ENCODE measurements at places on chromosomes 5 and 9. TPM values are rescaled to one million over a fixed set of nuclear protein-coding genes. Genes with fewer than 3 reads are reported as not detected.

The ABLIM3 gene
- total RNA-seq: 13.9 TPM

The LECT2 gene
- not detected for total RNA-seq

The WNT8A gene
- total RNA-seq: not detected

The PLK2 gene
- total RNA-seq: 400 TPM

The STPG3 gene
- not detected for total RNA-seq

The CTXN3 gene
- total RNA-seq: not detected

The PTPN3 gene
- total RNA-seq: 2.0 TPM

The QRFP gene
- not detected for total RNA-seq

GRCh38 chr5:161263191-161263590, 283.3 kb downstream of the GABRB2 start:
- no peak for DNase-seq

- DNase-seq: no peak
Measured at GRCh38 chr9:133769511-133770075, 31.4 kb upstream of the SARDH start.

DNA sequence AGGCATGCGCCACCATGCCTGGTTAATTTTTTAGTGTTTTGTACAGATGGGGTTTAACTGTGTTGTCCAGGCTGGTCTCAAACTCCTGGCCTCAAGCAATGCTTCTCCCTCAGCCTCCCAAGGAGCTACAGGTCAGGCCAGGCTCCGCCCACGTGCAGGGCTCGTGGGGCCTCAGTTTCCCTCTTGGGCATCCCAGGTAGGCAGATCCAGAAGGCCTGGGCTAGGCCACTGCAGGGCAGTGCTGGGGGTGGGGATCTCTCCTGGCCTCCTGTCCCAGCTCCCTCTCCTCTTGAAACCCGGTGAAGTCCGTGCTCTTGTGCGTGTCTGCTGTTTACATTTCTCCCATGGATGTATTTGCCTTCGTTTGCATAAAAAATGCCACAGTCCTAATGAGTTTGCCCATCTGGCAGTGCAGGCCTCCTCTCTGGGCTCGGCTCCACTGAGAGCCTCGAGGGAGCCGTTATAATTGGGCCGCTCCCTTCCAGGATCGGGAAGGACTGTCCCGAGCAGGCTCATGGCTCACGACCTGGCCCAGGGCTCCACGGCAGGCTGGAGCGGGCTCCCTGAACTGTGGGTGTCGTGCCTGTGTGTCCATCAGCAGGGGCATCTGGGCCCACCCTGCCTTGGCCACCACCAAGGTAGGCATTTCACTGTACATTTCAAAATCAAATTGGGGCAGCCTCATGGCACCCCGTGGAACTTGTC, 52.6 kb upstream of the RUFY1 start:
- DNase-seq: no peak

DNA sequence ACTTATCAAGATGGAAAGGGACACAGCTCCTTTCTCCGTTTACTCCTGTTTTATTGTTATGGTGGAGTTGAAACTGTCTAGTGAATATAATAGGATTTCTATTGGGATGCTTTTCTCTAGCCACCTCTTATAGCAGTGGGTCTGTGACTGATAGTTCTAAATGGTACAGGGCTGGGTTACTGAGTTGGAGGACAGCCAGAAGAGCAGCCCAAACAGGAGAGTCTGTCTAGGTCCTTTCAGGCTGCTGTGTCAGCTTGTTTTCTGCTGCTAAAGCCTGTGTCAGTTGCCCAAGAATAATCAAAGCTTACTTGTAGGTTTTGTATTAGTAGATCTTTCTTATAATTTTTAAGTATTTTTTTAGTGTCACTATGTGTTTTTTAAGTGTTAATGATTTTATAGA, 356.0 kb upstream of the SEMA6A start:
- no peak for DNase-seq

- DNase-seq: no peak
Measured at GRCh38 chr5:176677209-176677939, 30.1 kb downstream of the TSPAN17 start.

DNA sequence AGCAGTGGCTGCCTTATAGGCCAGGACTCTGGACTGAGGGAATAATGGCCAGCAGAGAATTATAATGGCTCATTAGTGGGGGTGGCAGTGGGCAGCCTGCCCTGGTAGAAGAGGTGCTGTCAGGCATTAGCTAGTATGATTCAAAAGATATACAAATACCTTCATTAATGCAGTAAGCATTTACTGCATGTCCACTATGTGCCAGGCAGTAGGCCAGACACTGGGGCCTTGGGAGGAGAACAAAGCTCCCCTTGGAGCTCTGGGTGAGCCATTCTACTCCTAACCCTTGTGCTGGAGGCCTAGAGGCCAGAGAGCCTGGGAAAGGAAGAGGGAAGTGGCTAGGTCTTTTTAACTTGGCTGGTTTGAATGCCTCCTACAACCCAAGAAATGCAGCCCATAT, 2.0 kb upstream of the GARNL3 start:
- no peak for DNase-seq

- peak; percentile 4 for DNase-seq
Measured at GRCh38 chr9:477193-477592, 262.5 kb downstream of the DOCK8 start.

GRCh38 chr9:83920469-83920926, 734 bp downstream of the KIF27 start:
- DNase-seq: peak; percentile 50

DNA sequence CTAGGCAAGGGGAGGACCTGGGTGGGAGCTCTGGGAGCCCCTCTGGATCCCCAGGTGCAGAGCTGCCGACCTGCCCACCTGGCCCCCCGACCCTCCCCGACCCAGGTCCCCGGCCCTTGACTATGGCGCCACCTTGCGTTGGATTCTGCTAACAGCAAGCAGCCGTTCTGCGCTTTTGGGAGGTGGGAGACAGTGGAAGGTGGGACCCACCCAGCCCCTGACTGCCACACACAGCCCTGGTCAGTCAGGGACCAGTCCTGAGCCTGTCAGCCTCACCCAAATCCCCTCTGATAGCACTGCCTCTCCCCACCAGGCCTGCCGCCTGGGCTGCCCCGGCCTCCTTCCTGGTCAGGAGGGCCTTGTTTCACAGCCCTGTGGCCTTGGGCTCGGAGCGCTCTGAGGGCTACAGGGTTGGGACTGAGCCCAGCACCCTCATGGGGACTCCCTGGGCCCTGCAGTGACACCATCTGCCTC, 77.9 kb downstream of the HMCN2 start:
- DNase-seq: no peak

GRCh38 chr9:13508086-13508485, 228.6 kb upstream of the MPDZ start:
- DNase-seq: no peak

DNA sequence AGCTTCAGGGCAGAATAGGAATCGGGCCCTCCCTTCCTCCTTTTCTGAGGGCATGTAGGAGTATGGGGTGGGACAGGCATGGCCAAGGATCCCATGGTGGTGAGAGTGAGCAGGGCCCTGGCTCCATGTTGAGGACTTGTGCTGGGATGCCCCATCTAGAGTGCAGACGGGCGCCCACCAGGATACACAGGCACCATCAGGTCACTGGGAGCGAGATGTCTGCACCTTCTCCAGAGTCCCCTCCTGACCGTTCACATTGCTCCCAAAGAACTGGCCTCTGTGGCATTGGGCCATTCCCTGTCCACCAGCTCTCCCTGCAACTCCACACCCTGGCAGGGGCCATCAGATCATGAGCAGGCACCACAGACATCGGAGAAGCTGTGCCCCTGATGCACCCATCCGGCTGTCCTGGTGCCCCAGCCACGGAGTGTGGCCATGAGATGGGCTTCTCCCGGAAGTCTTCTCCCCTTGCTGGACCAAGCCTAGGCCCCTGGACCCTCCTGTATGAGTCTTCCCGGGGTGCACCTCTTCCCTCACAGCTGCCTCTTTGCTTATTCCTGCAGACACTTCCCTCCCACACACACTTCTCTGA, 195.0 kb downstream of the IRX2 start:
- no peak for DNase-seq

DNA sequence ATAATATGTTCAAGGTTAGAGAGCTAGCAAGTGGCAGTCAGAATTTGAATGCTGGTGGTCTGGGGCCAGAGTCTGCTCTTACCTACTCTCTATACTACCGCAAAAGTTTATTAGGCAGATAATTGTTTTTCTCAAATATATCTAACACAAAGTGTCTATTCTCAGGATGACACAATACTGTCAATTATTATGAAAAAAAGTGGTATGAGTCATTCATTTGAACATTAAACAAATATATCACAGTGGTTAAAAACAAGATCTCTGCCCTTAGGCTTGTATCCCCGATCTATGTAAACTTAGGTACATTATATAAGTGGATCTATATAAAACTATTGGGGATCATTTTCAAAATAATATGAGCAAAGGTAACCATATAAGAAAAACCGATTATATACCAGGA, 354.9 kb downstream of the CETN3 start:
- DNase-seq: no peak

DNA sequence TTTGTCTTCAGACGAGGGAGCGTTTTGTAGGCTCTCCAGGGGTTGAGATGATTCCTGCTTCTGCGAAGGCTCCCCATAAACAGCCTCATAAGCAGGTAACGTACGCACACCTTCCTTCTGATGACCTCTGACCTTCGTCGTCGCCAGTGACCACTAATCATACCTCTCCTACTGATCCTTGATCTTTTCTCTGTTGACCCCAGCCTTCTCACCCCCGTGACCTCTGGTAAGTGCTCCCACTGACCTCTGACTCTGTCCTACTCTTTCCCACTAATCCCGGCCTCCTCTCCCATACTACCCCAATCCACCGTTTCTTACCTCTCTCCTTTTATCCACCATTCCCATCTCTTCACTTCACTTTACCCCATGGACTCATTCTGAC, 345 bp downstream of the DNAI1 start:
- DNase-seq: no peak

DNA sequence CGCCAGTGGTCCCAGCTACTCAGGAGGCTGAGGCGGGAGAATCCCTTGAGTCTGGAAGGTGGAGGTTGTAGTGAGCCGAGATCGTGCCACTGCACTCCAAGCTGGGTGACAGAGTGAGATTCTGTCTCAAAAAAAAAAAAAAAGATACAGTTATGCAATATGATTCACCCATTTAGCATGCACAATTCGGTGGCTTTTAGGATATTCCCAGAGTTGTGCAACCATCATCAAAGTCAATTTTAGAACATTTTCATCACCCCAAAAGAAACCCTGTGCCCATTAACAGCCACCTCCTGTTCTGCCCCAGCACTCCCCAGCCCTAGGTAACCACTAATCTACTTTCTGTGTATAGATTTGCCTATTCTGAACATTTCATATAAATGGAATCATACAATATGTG, 4.3 kb upstream of the DHFR start:
- peak; percentile 40 for DNase-seq

GRCh38 chr5:5881294-5881693, 458.8 kb downstream of the ICE1 start:
- no peak for DNase-seq

DNA sequence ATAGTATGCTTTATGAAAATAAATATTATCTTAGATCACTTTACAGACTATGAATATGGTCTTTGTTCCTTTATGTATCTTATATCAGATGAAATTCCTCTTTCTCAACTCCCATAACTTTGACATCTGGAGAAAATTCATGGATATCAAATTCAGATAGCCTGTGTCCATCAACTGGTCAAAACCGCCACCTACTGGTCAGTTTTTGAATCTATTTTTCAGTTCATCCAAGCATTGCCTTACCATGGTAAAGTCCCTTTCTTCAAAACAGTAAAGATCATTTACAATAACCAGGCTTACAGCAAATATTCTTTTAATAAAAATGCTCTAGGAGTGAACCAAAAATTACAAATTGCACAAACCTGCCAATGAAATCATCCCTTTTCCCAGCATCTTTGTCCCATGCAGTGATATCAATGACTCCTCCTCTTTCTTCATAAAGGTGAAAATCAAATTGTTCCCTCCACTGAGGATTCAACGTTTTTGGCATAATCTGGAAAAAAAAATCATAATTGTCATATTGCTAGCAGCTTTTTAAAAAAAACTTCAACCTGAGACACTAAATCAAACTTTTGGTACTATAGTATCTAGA, 290.5 kb downstream of the SLF1 start:
- DNase-seq: peak; percentile 64

DNA sequence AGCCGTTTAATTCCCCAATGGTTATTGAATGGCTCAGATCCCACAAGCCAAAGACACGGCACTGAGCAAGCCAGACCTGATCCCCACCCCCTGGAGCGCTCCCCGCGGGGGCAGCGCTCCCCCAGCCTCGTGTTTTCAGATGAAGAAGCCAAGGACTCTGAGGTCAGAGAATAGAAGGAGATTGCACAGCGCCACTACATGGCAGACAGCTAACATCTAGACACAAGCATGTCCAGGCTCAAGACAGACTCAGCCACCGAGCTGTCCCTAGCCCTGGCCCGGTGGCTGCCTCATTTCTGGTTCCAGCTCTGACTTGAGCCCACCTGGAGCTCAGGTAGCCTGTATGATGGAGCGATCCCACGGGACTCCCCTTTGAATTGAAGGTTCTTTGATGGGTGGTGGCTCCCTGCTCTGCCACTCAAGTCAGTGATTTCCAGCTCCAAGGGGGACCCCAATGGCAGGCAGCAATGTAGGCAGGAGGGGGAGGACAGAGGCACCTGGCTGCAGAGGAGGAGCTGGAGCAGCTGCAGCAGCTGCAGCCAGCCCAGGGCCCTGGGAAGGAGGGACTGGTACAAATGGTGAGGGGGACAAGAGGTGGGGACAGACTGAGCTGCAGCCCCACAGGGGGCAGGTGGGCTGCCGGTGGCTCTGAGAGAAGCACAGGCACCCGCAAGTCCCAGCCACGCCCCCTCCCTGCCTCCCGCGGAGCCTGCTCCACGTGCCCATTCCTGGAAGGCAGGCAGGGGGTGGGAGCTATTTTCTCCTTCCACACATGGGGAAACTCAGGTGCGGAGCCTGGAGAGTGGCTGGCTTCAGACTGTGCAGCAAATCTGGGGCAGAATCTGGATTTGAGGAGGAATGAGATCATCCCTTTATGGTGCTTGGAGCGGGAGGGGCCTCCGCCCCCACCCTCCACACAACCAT, 40.2 kb downstream of the NTNG2 start:
- DNase-seq: no peak

DNA sequence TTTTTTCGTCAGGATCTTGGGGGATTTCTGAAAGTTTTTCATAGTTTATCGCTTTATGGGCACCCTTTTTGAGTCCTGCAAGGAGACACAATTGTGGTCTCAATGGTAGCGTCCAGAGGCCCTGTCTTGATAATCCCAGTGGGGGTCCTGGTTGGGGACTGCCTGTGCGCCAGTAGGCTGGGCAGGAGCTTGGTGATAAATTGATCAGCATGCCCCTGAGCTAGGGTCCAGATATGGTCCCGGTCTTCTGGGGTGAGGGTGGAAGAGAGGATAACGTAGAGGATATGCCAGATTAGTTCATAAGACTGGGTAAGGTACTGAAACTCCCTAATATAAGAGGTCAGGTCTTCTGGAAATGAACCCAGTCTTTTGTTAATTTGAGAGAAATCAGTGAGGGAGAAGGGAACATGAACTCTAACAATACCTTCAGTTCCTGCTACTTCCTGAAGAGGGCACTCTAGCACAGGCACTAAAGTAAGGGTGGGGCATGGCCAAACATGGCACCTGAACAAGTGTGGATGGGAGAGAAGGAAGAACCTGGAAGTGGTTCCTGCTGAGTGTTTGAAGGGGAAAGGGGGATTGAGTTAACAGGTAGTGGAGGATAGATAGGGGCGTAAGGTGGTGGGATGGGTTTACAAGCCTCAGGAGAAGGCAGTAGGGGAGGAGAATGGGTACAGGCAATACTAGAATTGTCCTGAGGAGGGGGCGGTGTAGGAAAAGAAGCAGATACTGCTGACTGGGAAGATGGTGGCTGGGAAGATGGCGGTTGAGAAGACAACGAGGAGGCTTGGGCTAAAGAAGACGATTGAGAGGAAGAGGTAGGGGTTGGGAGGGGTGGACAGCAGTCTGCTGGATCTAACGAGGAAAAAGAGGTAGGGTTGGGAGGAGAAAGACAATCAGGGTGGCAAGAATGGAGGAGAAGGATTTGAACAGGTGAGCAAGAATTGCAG, 33.8 kb upstream of the ANXA2R start:
- DNase-seq: peak; percentile 53

Measured in fibroblast of the aortic adventitia (primary cell).